ENCODE measurements at places on chromosomes 11 and 22.
A peak's percentile ranks its signal among the peaks of the same experiment; 100 is the strongest.

DNA sequence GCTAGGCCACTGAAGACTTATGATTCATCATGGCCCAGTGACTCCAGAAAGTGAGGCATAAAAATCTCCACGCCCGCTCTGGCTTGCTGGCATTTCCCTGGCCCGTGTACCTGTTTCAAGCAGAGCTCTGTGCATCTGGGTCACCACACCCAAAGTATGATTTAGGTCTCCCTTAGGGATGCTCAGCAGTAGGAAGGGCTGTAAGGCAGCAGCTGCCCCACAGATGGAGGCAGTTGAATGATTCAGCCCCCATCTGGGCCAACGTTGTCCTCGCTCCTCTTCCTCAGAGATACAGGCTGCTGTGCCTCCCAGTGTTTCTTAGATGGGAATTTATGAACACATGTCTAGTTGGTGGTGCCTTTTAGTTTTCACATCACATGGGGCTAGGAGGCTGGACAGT lies 21.6 kb downstream of the GPR83 start:
- DNase-seq = no peak

- no peak for DNase-seq
Measured at GRCh38 chr11:61586792-61587430, 6.0 kb upstream of the SYT7 start.

DNA sequence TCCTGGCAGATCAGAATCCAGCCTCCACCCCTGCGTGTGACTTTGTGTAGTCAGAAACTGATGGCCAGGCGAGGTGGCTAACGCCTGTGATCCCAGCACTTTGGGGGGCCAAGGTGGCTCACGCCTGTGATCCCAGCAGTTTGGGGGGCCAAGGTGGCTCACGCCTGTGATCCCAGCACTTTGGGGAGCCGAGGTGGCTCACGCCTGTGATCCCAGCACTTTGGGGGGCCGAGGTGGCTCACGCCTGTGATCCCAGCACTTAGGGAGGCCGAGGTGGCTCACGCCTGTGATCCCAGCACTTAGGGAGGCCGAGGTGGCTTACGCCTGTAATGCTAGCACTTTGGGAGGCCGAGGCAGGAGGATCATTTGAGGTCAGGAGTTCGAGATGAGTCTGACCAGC lies 5.2 kb downstream of the NCAPH2 start:
- no peak for DNase-seq

DNA sequence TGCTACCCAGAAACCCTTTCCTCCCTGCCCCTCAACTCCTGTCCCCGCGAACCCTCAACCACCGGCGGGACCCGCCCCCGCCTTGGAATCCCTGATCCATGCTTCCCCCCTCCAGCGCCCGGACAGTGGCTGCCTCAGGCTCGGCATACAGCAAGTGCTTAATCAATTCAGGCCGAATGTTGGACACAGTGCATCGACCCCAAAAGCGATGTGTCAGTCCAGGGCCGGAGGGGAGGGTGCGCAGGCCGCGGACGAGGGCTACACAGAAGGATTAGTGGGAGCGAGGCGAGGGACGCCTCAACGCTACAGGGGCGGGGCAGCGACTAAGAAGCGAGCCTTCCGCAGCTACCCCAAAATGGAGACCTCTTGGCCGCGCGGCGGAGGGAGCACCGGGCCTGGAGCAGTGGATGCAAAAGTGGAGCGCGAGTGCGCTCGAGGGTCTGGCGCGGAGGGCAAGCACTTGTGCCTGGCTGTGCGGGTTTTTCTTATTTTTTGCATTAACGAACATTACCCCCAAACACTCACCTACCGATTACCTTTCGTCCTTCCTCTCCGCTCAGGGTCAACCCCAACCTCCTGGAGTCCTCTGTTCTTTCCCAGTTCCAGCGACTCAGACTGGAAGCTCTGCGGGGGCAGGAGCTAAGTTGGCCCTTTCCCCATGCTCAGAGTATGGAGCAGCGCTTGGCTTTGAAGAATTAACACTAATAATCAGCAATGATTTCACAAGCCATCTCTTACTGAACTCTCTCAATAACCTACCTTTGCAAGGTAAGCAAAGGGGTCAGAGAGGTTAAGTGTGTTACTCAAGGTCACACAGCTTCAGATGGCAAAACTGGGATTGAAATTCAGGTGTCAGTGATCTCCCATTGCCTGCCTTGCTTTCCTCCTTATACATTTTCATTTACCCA lies 30.0 kb upstream of the WNT11 start:
- DNase-seq = peak; percentile 54

Measured in posterior cingulate gyrus (tissue), 11 donors.